ENCODE measurements at places on chromosomes 3 and 15.
A peak's percentile ranks its signal among the peaks of the same experiment; 100 is the strongest.

- DNase-seq, result no peak
Measured at GRCh38 chr15:49637857-49638256, 17.0 kb downstream of the DTWD1 start.

- DNase-seq, result no peak
Measured at GRCh38 chr3:162710332-162711112, 1213.9 kb downstream of the OTOL1 start.

DNA sequence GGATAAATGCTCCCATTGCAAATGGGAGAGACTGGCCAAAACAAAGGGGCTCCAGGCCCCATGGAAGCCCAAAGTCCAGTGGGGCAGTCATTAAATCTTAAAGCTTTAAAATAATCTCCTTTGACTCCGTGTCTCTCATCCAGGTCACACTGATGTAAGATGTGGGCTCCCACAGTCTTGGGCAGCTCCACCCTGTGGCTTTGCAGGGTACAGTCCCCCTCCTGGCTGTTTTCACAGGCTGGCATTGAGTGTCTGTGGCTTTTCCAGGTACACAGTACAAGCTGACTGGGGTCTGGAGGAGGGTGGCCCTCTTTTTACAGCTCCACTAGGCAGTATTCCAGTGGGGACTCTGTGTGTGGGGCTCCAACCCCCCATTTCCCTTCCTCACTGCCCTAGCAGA lies 45.9 kb downstream of the NIPA2 start:
- no peak for DNase-seq

GRCh38 chr15:86236356-86237110 lies 156.9 kb downstream of the AGBL1 start:
- peak; percentile 11 for DNase-seq

GRCh38 chr3:184096811-184097383 lies at the start of gene HTR3E:
HTR3E (plus strand) TSS chr3:184097064; CDS start chr3:184097530, 466 bp downstream.
- no peak for DNase-seq

DNA sequence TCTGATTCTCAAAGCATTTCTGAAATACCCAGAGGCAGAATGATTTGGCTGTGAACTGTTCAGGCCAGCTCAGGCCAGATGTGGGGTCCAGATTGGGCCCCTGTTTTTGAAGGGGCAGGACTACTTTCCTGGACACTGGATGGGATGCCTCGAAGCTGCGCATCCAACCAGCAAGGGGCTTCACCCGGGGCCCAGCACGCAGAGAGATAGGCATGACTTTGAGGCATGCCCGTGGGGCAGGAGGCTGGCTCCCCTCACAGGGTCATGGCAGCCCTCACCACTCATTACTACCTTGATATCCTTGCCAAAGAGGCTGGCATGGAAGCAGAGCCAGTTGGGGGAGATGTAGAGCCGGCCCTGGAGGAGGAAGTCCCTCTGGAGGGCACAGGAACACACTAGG lies 30.1 kb downstream of the GRAMD2A start:
- DNase-seq, result no peak

DNA sequence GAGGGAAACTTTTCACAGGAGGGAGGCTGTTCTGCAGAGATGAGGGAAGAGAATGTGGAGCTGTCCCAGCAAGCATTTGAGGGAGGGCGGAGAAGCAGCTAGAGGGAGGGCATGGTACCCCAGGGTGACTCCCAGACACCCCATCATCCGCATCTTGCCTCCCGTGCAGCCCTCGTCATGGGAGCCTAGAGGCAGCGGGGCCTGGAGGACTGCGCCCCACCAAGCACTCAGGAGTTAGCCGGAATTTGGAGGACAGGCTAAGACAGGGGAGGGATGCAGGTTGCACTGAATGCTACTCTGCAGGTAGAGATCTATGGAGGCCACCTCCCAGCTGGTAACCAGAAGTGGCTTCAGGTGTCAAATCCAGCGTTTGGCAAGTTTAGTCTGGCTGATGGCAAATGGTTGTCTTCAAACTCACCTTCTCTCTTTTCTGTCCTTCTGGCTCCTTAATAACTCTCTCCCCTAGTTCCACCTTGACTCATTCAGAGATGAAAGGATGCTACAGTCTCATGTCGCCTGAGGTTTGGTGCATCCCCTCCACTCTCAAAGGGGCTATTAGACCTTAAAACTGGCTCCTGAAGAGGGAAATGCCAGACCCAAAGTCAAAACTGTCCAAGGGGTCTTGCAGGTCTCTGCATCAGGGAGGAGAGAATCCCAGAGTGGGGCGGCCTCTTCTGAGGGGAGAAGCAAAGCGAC lies 155.9 kb upstream of the TLE3 start:
- DNase-seq, result no peak

GRCh38 chr3:74651292-74651691 lies 36.8 kb upstream of the CNTN3 start:
- DNase-seq, result peak; percentile 4

DNA sequence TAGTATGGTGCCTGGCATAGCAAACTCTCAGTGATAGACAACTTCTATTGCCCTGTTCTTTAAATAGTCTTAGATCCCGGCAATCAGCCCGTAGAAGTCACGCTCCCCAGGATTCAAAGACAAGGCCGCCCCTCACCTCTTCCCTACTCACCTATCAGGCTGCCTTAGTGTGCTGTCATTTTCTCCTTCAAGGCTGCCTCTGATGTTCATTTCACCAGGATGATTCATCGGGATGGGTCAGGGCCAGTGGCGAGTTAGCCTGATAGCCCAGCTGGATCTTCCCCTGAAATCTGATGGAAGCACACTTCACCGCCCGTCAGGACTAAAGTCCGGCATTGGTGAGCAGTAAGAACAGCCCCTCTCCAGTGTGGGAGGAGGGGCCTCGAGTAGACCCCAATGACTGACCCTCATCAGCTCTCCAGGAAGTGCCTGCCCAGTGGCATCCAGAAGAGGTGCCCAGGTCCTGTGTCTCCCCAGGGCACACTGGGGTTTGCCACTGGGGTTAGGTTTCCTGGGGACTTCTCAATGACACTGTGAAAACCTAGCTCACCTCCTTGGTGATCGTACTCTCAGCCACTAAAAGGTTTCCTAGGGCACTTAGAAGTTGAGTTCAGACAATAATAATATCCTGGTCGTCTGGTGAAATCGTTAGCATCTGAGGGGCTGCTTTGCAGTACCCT lies 37.5 kb downstream of the TPM1 start:
- DNase-seq, result no peak

DNA sequence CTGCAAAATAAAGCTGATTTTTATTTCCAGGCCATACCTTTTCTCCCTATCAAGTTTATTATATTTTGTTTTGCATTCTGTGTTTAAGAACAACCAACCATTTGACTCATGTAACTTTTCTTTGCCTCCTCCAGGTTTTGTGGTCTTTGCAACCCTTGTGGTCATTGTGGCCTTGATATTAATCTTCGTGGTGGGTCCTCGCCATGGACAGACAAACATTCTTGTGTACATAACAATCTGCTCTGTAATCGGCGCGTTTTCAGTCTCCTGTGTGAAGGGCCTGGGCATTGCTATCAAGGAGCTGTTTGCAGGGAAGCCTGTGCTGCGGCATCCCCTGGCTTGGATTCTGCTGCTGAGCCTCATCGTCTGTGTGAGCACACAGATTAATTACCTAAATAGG lies 27.6 kb downstream of the NIPA2 start:
- DNase-seq, result no peak

- DNase-seq, result no peak
Measured at GRCh38 chr3:27345493-27345892, 23.7 kb downstream of the NEK10 start.

DNA sequence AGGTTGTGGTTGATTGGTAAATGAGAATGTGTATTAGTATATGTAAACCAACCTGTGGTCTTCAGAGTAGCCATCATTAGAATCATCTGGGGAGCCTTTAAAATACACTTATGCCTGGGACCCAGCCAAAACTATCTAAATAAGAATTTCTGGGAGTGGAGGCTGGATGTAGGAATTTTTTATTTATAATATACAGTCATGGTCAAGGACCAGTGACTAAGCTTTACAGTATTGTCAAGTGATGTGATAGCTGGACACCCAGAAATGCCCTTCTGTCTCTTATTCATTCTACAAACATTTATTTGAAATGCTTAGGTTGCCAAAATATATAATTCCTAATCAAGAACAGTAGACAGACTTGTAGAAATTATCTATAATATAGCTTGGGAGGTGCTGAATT lies 132.2 kb downstream of the MBNL1 start:
- DNase-seq, result no peak

DNA sequence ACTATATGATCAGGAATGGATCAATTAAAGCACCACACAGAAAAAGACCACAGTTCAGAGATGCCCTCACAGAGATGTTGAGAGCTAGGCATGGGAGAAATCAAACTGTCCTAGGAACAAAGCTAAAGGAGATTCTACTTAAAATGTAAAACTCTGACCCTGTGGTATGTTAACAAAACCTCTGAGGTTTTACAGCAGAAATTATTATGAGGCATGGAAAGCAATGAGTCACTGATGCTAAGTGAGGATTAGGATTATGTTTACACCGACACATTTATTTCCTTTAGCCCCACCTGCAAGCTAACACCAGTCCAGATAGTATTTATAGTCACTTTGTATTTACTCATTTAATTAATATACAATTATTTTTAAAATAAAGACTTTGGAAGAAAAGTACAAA lies 1242.2 kb downstream of the OTOL1 start:
- DNase-seq, result no peak

- DNase-seq, result no peak
Measured at GRCh38 chr3:160049038-160049437, 60.4 kb downstream of the IL12A start.
